ENCODE measurements at places on chromosomes 12 and 14.

DNA sequence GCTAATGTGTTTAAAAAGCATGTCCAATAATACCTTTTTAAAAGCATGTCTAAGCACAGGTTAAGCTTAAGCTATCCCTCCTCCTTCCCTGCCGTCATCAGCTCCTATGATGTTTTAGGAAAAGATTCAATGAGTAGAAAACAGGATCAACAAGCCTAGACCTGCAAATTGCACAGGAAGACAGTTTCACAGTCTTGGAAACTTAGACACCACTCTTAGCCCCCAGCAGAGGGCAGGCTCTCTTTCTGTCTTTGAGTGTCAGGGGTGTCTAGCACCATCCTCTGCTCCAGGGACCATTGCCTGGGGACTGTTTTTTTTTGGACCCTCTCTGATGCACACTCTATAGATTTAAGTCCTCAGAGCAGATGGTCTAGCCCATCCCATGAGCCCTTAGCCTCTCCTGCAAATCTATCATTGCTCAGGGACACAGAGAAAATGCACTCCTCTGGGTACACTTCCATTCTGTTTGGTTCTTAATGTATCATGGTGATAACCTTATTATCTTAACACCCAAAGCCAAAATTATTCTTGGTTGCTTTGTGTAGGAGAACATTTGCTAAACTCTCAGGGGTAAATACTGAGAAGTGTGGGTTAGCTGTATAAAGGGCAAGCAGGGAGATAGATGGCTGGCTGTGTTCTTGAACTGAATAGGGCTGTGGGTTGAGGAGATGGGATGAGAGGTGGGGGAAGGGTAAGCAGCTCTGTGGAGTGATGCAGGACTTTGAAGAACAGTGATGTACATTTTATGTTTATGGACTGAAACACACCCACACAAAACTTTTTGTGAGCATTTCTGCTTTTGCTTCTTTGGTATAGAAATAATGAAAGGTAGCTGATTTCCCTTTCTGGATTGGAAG is 259.9 kb upstream of the DDHD1 start:
- peak; percentile 29 for DNase-seq

DNA sequence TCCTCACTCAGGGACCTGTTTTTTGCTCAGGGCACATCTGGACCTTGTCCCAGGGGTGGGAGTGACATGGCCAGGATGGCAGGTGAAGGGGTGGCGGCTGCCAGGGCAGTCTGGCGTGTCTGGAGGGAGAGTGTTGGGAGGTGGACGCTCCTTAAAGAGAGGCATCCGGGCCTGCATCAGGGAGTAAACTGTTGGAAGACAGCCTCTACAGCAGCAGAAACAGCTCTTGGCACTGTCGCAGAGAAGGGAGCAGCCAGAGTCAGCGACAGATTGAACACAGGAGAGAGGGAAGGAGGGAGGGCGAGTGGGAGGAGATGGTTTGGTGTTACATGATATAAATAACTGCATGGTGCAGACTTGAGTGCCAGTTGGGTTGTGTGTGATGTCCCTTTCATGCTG is 52.8 kb downstream of the IGF1 start:
- no peak for DNase-seq

DNA sequence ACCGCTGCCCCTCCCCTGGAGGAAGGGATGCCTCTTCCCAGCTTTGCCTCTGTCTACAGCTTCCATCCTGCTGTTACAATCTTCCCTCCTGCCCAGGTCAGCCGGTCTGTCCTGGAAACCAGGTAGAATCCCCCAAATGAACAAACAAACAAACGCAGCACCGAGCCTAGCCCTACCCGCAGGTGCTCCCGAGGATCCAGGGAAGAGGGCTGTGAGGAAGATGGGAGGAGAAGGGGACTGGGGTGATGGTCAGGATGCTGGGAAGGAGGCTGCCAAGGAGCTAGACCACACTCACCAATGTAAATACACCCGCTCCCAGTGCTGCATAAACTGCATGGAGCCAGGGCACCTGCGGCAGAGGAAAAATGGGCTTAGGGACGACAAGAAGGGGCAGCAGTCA is 16.6 kb downstream of the FAIM2 start:
- DNase-seq, result no peak

GRCh38 chr14:35352274-35353233 is 52.0 kb downstream of the NFKBIA start:
- no peak for DNase-seq

DNA sequence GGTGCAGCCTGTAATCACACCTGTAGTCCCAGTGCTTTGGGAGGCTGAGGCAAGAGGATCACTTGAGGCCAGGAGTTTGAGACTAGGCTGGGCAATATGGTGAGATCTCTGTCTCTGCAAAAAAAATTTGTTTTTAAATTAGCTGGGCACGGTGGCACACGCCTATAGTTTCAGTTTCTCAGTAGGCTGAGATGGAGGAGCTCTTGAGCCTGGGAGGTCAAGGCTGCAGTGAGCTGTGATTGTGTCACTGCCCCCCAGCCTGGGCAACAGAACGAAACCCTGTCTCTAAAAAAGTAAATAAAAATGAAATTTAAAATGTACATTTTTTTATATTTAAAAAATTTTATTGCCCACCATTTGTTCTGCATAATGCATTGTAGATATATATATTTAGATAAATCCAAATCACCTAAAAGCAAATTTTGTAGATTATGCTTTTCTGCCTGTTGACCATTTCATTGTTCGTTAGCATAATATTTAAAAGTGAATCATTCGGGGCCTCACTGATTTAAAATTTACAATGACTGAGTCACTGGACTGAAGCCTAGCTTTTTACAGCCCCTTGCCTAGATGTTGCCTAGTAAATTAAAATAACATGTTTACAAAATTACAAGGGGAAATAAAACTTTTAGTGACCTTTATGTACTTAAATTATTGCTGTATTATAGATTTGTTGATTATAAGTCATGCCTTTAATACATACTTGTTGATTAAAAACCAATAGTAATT is 87.9 kb downstream of the USP15 start:
- DNase-seq, result peak; percentile 21

DNA sequence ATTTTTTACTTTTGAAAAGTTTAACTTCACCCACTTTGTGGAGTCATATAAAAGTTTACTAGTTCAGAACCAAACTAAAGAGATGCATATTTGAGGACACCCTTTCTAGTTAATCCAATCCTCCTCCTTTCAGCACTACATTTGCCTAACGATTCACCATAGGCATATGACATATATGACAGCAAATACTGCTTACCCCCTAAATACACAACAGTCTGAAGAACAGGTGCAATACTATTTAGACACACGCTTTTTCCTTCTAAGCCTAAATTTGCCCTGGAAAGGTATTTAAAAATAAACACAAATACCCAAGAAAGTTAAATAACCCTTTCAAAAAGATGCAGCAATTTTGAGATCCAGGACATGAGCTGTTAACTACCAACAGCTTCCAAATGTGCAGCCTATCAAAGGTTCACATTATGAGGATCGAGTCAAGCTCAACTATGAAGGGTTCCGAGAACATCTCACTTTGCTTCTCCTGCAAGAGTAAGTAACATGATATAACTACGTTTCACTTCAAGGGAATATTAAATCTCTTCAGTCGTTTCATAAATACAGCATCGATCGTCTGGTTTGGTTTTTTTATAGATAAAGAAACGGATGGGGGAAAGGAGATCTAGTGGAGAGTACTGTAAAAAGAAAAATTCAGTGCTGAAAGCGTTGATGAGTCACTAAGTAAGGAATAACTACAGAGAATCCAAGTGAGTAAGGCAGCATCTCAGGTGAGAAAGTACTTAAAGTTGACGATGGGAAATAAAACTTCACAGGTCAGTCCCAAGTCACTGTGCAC is 677 bp upstream of the AP4S1 start:
- DNase-seq, result peak; percentile 47

DNA sequence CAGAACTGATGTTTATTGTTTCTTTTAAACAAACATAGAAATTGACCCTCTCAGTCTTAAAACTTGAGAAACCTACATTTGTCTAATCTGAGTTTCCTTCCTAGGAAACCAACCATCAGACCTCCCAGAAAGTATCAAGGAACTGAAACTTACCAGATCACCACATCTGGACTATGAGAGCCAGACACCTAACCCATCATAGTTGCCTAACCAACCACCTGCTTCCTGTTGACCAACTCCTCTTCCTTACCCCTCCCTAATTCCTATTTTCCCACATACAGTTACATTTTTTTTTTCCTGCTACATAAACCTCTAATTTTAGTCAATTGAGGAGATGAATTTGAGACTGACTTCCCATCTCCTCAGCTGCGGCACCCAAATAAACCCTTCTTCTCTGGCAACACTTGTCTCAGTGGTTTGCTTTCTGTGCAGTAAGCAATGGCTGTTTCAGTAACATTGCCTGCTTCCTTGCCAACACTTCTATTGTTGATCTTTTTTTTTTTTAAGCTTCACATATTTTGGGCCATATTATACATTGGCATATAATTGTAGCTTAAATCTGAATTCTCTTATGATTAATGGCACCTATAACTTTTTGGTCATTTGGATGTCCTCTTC is 34.3 kb downstream of the KLRD1 start:
- peak; percentile 3 for DNase-seq

DNA sequence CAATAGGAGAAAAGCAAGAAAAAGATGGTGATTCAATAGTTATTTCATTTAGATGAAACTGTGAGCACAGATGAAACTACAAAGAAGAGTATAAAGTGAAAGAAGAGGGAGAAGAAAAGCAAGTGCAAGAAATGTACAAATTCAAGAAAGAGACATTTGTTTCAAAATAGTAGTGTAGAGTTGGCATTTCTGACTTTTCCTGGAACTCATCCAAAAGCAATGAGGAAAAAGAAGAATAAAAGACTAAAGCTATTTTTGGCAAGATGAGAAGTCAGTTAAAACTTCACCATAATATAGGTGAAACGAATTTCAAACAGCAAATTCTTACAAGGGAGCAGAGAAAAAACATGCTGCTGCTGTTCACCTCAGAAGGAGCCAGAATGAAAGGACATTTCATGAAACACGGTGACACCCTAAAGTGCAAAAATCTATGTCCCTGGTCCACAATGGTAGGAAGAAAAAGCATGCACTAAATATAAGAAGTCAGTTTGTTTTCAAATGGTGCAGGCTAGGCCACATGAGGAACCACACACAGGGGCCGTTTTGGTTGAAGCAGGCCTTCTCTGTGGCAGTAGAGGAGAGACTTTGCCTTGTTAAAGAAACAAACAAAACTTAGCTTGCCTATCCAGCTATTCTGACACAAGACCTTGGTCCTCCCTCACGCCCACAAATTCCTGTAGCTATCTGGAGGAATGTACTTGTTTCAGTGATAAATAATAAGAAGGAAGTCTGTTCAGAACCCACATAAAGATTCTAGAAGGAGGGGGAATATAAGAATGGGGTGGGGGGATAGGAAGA is 11.1 kb upstream of the CMAS start:
- DNase-seq, result peak; percentile 5

DNA sequence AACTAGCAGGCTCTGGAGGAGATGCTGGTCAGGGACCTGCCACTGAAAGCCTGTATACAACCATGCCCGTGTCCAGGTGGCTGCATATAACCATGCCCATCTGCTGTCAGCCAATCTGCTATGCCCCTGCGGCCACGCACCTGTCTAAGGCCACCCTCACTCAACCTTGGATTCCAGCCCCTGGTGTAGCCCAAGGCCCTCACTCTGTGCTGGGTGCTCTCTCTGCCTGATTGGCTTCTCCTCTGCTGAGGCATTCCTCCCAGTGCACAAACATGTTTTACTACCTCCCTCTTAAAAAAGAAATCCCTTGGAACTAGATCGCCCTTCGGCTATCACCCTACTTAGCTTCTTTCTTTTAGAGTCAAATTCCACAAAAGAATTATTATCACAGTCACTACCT is 45.5 kb downstream of the ZFP36L1 start:
- no peak for DNase-seq

DNA sequence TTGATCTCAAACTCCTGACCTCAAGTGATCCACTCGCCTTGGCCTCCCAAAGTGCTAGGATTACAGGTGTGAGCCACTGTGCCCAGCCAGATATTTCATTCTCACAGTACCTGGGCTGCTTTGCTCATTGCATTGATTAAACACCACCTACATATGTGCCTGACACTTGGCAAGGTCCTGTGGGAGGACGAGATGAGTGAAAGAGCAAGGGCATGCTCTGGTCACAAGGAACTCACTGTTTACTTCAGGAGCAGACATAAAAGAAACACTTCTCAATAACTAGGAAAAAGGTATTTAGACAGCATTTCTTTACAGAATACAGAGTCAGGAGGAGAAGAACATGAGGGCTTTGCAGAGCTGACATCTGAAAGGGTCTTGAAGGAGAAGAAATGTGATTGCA is 91.7 kb downstream of the TMCC3 start:
- no peak for DNase-seq

DNA sequence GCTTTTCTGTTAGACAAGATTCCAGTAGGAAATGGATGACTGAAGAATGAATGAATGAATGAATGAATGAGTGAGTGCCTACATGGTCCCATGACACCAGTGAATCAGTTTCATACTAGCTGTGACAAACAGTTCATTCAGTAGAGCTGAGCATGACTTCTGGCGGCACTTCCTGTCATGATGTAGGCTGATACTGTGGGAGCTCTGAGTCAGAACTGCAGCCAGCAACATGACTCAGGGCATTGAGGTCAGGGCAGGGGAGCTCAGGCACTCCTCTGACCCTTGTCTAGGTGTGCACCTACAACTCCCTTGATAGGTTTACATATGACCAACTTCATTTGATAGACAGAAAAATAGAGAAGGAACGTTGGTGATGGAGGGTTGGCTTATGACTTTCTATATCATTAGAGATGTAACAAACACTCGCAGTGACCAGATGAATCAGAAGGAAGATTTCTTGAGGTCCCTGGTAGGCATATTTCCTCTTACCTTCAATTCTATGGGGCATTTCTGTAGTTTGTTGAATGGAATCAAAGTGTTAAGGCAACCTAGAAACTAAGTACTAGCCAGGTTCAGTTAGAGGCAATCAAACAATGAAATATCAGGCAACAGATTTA is 139.3 kb upstream of the ARHGAP5 start:
- DNase-seq, result peak; percentile 90

GRCh38 chr12:54859502-54859901 is 5.2 kb downstream of the MUCL1 start:
- no peak for DNase-seq

DNA sequence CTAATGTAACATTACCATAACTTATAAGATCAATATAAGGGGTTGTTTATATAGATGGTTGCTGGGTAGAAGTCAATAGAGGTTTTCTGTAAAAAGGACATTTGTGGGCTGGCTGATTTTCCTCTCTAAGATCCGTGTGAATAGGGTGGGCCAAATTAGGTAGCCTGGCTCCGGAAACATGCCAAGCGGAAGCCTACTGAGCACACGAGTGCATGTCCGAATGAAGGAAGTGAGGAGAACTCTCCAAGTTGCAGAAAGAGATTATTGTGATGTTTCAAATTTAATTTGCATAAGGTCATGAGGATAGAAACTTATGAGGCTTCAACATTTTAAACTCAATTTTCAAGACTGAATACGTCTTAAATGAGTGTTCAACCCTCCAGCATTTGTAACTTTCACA is 356.7 kb downstream of the SNAPC1 start:
- DNase-seq, result no peak

DNA sequence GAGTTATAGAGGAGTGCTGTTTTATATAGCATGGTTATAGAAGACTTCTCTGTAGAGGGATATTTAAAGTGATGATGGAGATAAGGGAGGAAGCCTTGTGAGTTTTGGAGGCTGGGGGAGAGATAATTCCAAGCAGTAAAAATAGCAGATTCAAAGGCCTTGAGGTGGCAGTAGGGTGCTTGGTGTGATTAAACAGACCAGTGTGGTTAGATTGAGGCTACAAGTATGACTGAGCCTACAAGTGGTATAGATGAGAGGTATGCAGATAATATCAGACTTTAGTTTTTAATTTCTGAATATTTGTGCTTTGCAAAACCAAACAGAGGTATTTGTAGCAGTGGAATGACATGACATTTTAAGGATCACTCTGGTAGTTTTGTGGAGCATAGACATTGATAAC is 20.3 kb downstream of the FANCM start:
- DNase-seq, result no peak
